ENCODE measurements at places on chromosomes 7 and 10. TPM values are rescaled to one million over a fixed set of nuclear protein-coding genes. Genes with fewer than 3 reads are reported as not detected.

DNA sequence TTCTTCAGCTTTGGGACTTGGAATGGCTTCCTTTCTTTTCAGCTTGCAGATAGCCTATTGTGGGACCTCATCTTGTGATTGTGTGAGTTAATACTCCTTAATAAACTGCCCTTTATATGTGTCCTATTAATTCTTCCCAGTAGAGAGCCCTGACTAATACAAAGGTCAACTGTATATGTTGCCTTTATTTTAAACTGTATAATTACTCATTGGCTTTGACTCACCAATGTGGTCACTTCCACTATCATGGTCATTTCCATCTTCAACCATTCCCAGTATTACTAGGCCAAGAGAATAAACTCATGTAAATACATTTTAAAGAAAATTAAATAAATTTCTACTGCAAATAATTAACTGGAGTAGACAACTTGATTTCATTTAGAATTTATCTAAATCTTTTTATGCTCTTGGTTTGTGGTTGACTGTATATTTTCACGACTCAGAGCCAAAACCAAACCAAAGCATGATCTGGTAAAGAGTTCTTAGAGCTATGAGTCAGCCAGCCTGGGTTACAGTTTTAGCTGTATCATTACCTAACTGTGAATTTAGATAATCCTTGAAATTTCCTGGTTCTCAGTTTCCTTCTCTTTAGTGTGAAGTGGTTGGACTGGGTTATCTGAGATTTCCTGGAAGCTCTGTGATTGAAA lies 188.4 kb downstream of the PPP1R3A start:
- H3K36me3 ChIP-seq: no peaks in the 10 kb centered on the region
- no peak overlapping the region for H3K4me3 ChIP-seq
- H3K27ac ChIP-seq: no peak overlapping the region
- no peaks in the 10 kb centered on the region for H3K4me1 ChIP-seq

DNA sequence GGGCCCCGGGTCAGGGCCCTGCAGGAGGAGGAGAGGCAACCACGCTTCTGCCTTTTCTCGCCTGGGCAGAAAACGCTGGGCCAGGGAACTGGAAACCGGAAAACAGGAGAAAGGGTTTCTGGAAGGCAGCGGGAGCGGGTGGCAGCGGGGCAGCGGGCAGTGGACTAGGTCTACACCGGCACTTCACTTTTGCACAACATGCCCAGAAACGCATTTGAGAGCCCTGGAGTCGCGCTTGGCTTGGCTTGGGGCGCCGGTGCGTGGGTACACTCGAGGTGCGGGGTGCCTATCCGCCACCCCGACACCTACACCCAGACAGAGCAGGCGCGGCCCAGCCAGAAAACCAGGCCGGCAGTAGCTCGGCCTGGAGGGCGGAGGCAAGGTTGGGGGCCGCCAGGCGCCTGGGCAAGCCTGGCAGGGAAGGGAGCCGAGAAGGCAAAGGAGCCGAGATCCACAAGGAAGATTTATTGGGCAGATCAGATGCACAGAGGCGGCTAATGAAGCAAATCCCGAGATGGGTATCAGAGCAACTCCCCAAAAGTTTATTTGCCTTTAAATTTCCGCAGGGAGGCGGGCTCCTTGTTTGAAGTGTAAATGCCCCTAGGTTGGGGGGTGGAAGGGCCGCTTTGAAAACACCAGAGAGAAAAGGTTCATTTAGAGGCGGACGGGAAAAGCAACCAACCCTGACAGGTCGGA lies 3.2 kb upstream of the PAX2 start:
- no peak for DNase-seq
- H3K27me3 ChIP-seq: peaks cover 85% of the 10 kb centered on the region
- H3K4me1 ChIP-seq: peaks cover 57% of the 10 kb centered on the region
- no peaks in the 10 kb centered on the region for H3K36me3 ChIP-seq
- no peak overlapping the region for H3K4me3 ChIP-seq

The NEURL1 gene
- total RNA-seq: 25.1 TPM

- peaks cover 9% of the 10 kb centered on the region for H3K4me1 ChIP-seq
- H3K36me3 ChIP-seq: no peaks in the 10 kb centered on the region
- peak overlapping the region; percentile 62 for H3K27ac ChIP-seq
- no peak overlapping the region for H3K4me3 ChIP-seq
- no peaks in the 10 kb centered on the region for H3K27me3 ChIP-seq
These were observed 22.4 kb upstream of the AHR start for GRCh38 chr7:17275749-17276671.

The SOSTDC1 gene
- not detected for total RNA-seq

GRCh38 chr10:71132321-71132810 lies 80.0 kb upstream of the UNC5B start:
- no peaks in the 10 kb centered on the region for H3K4me1 ChIP-seq
- H3K36me3 ChIP-seq: no peaks in the 10 kb centered on the region
- no peaks in the 10 kb centered on the region for H3K27me3 ChIP-seq

DNA sequence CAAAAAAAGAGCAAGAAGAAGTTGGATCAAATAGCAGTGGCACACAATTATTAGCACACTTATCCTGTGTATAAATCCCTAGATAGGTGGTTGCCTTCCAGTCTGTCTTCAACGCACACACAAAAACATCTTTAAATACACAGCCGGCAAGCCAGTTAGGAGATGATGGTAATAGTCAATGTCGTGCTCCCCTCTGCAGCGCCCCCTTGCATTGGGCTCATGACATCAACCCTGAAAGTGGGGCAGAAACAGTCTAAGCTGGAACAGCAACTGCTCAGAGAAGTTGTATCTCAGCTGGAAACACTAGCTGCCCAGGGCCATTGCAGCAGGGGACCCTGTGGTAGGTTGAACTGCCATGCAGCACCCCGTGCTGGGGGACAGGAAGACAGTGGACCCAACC lies 179.5 kb upstream of the YAE1 start:
- H3K27ac ChIP-seq: no peak overlapping the region
- H3K4me1 ChIP-seq: no peaks in the 10 kb centered on the region
- H3K4me3 ChIP-seq: no peak overlapping the region
- no peaks in the 10 kb centered on the region for H3K27me3 ChIP-seq

The SVOPL gene
- not detected for total RNA-seq

- no peak overlapping the region for H3K4me3 ChIP-seq
- H3K27me3 ChIP-seq: no peaks in the 10 kb centered on the region
- H3K27ac ChIP-seq: no peak overlapping the region
- DNase-seq: no peak
These were observed 322.6 kb downstream of the KIF20B start for GRCh38 chr10:90023950-90024349.

The ZNF727 gene
- 2.1 TPM for total RNA-seq

DNA sequence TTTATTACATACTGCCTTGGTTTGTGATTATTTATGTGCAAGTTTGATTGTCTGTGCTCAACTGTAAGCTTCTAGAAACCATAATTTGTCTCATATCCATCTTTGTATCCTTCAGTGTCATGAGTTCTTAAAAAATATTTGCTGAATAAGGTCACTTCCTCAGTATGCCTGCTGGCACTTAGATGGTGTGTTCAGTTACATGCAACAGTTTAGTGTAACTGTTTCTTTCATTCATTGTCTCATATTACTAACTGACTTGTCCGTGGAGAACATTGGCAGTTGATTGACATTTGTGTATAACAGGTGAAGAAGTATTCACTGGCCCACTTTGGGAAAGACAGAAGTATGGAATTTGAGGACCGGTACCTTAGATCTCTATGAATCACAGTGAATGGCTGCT lies 236.9 kb downstream of the PRKG1 start:
- H3K4me1 ChIP-seq: no peaks in the 10 kb centered on the region
- no peaks in the 10 kb centered on the region for H3K36me3 ChIP-seq
- no peak overlapping the region for H3K27ac ChIP-seq
- H3K4me3 ChIP-seq: no peak overlapping the region

DNA sequence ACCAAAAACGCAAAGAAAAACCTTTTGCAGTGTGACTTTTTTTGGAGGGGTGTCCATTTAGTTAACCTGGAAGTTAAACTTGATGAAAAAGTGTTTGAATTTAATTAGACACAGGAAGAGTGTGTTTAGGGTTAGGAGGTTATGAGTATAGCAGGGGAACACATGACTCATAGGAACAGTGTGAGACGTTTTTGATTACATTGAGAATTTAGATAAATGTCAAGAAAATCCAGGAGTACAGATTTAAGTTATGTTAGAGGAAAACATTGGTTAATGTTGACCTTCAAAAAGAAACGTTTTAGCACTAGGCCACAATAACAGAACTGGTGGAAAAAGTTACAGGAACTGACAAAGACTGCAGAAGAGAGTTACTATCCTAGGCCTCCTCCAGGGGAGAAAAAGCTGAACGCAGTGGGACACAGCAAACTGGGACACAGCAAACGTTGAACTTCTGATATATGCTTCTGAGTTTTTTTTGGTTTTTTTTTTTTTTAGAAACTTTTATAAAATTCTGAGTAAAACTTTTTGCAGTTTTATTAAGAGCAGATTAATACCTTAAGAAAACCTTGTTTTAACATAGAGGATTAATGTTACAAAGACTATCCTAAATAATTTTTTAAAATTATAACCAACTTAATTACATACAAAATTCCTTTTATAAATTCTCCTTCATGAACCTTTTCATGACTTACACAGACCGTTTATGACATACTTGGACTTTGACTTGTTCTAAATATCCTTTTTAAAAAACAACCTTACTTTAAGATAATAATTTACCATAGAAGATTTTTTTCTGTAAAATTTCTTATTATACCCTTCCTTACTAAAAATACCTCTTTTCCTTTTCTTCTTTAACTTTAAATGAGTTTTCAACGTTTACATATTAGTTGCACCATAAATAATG lies 22.2 kb downstream of the LANCL2 start:
- H3K36me3 ChIP-seq: no peaks in the 10 kb centered on the region
- H3K27ac ChIP-seq: no peak overlapping the region
- DNase-seq: no peak
- no peaks in the 10 kb centered on the region for H3K27me3 ChIP-seq

- H3K27ac ChIP-seq: no peak overlapping the region
- no peaks in the 10 kb centered on the region for H3K36me3 ChIP-seq
- no peak overlapping the region for H3K4me3 ChIP-seq
These were observed 136.6 kb downstream of the AHR start for GRCh38 chr7:17434841-17435692.

DNA sequence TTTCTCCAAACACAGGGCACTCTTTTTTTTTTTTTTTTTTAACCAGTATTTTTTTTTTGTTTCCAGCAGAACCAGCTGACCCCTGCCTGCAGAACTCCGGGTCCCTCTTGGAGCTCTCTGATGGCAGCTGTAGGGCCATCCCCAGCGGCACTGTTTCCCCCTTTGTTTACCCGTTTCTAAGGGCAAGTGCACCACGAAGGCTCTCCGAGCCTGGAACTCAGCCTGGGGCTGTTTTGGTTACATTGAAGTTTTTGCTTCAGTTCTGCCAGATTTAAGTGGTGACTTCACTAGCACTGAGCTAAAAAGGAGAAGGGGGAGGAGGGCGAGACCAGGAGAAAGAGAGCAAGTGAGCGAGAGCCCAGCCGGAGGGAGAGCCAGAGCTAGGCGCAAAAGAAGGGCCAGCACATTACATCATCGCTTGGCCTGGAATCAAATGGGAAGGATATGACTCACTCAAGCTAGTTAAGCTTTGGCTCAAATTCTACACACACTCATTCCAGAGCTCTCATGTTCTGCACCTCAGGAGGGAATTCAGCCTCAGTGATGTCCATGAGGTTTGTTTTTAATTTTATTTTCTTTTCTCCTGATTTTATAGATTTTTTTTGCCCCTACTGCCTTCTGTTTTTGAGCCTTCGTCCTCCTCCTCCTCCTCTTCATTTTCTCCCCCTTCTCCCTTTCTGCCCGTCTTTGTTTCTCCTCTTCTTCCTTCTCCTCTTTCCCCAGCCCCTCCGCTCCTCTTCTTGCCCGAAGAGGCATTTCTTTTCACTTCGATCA lies 272.3 kb downstream of the TRIL start:
- H3K27ac ChIP-seq: peak overlapping the region; percentile 93
- no peaks in the 10 kb centered on the region for H3K36me3 ChIP-seq
- H3K4me1 ChIP-seq: peaks cover 22% of the 10 kb centered on the region
- DNase-seq: peak; percentile 95
- peaks cover 3% of the 10 kb centered on the region for H3K27me3 ChIP-seq
- no peak overlapping the region for H3K4me3 ChIP-seq

The HSPA14 gene
- total RNA-seq: 7.8 TPM

DNA sequence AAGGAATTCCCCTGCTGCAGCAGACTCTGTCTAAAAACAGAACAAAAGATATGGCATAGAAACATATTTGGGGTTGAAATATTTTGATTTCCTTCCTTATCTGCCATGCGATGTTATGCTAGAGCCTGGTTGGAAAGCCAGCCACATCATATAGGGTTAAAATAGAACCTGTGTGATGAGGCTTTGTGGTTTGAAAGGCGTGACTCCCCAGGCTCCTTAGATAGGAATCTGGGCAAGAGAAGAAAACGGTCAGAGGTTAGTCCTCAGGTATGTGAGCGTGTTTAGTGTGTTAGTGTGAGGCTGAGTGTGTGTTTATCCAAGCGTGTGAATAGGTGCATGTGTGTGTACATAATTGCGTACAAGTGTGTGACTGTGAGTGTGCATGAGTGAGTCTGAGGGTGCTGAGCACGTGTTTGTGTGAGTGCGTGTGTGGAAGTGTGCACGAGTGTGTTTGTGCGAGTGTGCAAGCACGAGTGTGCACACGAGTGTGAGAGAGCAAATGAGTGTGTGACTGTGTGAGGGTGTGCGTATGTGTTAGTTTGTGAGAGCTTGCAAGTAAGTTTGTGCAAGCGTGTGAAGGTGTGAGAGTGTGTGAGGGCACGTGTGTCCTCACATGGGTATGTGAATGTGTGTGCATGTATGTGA lies 79.9 kb downstream of the COL26A1 start:
- no peaks in the 10 kb centered on the region for H3K4me1 ChIP-seq
- H3K27me3 ChIP-seq: no peaks in the 10 kb centered on the region
- DNase-seq: no peak

Measured in body of pancreas (tissue), 4 donors.